ENCODE measurements at places on chromosomes 6 and 20.

DNA sequence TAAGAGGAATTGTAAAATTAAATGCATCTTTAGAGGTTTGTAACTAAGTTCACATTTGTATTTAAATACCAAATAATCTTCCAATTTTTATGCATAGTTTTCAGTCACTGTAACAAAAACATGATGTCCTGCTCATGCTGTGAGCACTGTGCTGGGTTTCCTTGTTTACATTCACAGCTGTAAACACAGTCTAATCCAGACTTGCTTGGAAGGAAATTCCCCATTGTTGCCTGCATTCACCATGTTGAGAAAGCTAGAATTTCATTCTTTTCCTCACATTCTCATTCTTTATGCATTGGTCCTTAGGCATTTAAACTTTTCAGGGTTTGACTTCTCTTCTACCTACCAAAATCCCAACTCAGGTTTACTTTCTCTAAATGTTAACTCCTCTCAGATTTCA, 242.0 kb upstream of the TBX18 start:
- DNase-seq, result peak; percentile 5

GRCh38 chr6:107657755-107658461, 166.2 kb downstream of the SCML4 start:
- DNase-seq, result peak; percentile 43

DNA sequence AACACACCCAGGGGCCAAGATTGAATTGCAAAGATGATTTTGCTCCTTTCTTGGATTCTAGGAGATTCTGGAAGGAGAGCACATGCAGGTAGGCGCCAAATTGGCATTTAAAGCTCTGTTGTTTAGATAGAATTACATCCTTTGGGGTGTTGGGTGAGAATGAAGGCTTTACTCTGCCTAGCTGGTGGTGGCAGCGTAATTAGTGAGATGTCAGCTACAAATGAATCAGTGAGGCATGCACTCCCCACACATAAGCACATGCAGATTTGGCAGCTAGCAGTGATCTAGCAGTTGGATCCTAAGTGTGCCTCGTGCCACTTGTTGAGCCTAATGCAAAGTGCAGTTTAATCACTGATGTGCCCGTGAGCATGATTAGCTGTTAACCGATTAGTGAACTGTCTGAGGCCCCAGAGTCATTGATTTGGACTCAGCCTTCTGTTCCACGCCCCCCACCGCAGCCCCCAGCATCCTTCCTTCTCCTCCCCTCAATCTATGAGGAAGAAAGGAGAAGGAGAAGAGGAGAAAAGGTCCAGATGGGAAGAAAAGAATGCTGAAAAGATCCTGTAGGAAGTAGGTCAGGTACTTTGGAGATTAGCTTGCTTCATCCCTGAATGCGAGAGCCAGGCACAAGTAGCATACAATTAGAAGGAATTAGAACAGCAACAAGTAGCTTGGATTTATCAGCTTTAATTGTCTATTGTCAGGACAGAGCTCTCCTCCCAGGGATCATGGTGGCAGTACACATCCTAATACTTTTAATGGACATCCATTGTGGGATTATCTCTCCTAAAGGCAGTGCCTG, 6.0 kb upstream of the PRDM1 start:
- no peak for DNase-seq

- DNase-seq, result no peak
Observed at GRCh38 chr20:15716256-15716655, 857.0 kb downstream of the KIF16B start.

DNA sequence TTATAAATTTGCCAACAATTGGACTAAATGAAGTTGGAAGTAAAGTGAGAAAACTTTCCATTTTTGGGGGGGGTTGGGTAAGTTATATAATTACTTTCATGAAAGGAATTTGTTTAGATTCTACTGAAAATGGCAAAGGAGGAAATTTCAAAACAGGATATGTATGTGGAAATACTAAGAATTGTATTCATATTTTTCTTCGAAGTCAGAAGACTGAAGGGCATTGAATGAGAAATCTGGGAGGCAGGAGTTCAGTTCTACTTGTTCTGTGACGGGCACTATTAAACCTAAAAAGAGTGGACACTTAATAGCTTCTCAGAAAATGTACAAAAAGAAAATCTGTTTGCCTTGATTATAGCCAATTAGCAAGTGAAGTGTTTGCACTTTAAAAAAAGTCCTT, 114.7 kb downstream of the PRIM2 start:
- peak; percentile 14 for DNase-seq

- DNase-seq, result no peak
Observed at GRCh38 chr6:52554684-52555280, 22.1 kb downstream of the TRAM2 start.

GRCh38 chr6:122838060-122838780, 49.2 kb downstream of the SMPDL3A start:
- peak; percentile 35 for DNase-seq

- DNase-seq, result no peak
Observed at GRCh38 chr6:112439432-112439831, 92.3 kb downstream of the RFPL4B start.

GRCh38 chr20:6705106-6705766, 62.2 kb upstream of the BMP2 start:
- no peak for DNase-seq

DNA sequence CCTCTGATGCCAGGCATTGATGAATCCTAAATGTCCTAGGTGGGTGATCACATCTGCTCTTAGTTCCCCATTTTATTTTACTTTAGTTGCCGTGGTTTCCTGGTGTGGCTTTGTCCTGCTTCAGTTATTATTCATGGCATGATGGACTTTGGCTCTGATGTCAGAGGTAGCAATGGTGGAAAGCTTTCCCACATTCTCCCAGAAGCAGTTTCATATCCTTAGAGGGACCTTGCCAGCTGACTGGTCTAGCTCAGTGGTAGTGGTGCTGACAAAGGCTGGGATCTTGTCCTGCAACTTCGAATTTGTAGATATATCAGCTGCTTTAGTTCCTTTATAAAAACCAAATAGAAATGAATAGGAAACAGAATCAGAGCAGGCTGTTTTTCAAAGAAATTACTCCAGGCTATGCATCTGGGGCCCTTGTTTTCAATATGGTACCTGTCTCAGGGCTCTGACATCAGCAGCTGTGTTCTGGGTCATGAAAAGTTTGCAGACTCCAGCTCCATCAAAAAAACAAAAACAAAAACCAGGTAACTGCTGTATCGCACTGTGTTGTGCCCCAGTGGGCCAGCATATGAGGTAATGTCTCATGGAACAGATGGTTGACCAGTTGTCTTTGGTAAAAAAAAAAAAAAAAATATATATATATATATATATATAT, 133.7 kb downstream of the PLCB4 start:
- no peak for DNase-seq

DNA sequence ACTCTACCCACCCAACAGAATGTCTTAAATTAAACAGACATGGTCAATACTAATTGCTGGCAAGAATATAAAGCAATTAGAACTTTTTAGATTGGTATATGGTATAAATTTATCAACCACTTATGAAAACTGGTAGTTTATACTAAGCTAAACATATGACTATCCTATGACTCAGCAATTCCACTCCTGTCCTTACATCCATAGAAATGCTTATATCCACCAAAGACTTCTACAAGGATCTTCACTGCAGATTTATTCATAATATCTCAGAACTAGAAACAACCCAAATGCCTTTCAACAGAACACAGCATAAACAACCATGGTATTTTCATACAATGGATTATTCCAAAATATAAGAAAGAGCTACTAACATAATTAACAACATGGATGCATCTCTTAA, 4.6 kb downstream of the ZNF184 start:
- DNase-seq, result no peak

GRCh38 chr6:168979254-168979653, 274.4 kb downstream of the THBS2 start:
- DNase-seq, result no peak

DNA sequence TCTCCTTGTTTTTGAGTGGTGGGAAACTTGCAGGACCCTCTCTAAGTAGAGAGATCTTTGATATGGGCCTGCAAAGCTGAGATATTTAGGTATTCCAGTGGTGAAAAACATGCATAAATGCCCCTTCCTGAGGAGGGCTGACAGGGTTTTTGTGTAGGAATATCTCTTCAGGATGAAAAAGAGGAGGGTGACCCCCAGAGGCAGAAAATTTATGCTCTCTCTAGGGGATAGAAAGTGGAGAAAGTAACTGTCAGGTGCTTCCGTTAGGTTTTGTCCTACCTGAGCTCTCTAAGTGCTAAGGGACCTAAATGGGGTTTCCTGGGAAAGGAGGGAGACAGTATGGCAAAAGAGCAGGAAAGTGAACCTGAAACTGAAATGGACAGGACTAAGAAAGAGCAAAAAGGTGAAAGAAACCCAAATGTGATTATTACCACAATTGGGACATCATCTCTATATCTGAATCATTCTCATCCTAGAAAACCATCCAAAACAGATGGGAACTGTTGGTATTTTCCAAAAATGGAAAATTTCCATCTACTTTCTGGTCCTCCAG, 2.0 kb downstream of the COL19A1 start:
- DNase-seq, result no peak

GRCh38 chr20:32626859-32627636, 41.9 kb upstream of the NOL4L start:
- peak; percentile 58 for DNase-seq

GRCh38 chr20:3563548-3564177, 92.8 kb downstream of the ATRN start:
- peak; percentile 56 for DNase-seq

- DNase-seq, result no peak
Observed at GRCh38 chr6:10583509-10583901, 62.4 kb downstream of the GCNT2 start.

- DNase-seq, result no peak
Observed at GRCh38 chr6:170074435-170074834, 216.4 kb downstream of the DLL1 start.
